ENCODE measurements at places on chromosomes 13 and 19.
A peak's percentile ranks its signal among the peaks of the same experiment; 100 is the strongest.

GRCh38 chr13:100364591-100364990, 224.0 kb downstream of the GGACT start:
- DNase-seq, result no peak

DNA sequence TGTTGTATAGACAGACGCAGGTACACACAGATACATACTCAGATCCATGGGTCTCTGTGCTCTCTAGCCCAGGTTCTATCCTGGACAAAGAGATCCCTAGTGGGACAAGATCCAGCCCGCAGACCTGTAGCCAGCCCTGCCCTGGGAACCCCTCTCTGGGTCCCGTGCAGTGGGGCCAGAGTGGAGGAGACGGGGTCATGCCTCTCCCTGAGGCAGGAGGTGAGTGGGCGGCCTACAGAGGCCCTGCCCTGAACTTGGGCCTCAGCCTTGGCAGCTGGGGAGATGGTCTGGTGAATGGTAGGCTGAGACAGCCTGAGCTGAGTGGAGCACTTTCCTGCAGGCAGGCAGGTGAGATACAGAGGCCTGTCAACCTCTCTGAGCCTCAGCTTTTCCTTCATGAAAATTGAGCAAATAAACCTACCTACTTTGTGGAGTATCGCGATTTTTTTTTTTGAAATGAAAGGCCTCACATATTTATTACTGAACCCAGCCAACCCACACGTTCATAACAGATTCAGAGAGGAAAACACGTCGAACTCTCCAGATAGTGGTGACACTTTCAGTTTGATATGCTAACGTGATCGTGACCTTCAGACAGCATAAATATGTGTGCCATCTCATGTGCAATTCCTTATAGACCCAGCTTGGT, 3.4 kb upstream of the JUND start:
- DNase-seq, result peak; percentile 44

DNA sequence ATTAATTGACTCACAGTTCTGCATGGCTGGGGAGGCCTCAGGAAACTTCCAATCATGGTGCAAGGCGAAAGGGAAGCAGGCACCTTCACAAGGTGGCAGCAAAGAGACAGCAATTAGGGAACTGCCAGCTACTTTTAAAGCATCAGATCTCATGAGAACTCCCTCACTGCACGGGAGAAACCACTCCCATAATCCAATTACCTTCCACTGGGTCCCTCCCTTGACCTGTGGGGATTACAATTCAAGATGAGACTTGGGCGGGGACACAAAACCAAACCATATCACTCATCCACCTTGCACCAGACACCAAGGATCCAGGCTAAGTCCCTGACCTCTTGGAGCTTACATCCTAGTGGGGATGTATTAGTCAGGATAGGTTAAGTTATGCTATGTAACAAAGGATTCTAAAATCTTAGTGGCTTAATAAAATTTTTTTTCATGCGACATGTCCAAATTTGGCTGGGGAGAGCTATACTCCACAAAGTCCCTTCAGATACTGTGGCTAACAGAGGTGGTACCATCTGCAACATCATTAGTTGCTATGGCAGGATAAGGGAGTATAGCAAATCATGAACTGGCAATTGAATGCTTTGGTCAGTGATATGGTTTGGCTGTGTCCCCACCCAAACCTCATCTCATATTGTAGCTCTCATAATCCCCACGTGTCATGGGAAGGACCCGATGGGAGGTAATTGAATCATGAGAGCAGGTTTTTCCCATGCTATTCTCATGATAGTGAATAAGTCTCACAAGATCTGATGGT, 8.3 kb upstream of the FAM187B start:
- no peak for DNase-seq

- DNase-seq, result no peak
Measured at GRCh38 chr19:29622166-29623070, 16.3 kb downstream of the POP4 start.

- DNase-seq, result no peak
Measured at GRCh38 chr19:38494379-38494778, 60.9 kb downstream of the RYR1 start.

DNA sequence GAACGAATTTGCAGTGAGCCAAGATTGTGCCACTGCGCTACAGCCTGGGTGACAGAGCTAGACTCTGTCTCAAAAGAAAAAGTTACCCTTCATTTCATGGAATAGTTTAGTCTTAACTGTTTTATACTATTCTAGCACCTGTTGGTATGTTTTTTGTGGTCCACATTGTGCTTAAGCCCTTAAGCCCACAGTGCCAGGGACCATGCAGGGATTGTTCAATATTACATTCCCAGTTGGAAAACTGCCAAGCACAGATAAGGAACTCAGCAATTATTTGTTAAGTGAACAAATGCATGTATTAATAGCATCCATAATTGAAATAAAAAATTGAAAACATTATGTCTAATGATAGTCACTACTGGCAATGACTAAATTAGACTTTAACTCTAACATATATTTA, 193.5 kb downstream of the PCDH17 start:
- no peak for DNase-seq

GRCh38 chr19:1840541-1841115, 7.7 kb downstream of the REXO1 start:
- no peak for DNase-seq

- no peak for DNase-seq
Measured at GRCh38 chr13:86848716-86849115, 822.5 kb upstream of the SLITRK5 start.

DNA sequence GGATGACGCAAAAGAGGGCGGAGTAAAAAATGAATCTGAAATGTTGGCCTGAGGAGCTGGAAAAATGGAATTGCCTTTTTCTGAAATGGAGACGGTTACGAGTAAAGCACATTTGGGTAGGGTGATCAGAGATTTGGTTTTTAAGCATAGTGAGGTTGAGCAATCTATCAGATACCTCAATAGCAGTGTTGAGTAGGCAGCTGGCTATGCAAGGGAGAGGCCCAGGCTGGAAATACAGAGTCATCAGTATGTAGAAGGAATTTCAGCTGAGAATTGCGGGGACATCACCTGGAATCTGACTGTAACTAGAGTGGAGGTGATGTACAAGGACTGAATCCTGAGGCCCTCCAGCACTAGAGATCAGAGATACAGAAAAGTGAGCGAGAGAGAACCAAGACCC, 224.8 kb downstream of the LMO7 start:
- DNase-seq, result no peak

GRCh38 chr19:18639706-18640243, 2.9 kb downstream of the KLHL26 start:
- DNase-seq, result no peak

DNA sequence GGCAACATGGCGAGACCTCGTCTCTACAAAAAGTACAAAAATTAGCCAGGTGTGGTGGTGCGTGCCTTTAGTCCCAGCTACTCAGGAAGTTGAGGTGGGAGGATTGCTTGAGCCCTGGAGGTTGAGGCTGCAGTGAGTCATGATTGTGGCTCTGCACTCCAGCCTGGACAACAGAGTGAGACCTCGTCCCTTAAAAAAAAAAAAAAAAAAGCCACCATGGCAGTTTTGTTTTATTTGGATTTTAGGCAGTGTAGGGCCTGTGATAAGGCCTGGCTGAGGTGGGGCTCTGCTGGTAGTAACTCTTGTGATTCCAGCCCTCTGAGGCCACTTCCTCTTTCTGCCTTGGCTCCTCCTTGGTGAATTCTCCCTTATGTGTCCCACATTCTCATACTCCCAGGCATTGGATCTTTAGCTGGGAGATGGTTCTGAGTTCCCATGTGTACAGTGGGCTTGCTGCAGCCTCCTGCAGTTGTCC, 39.2 kb downstream of the GATAD2A start:
- no peak for DNase-seq

GRCh38 chr13:93708308-93709075, 481.9 kb downstream of the GPC6 start:
- DNase-seq, result no peak

DNA sequence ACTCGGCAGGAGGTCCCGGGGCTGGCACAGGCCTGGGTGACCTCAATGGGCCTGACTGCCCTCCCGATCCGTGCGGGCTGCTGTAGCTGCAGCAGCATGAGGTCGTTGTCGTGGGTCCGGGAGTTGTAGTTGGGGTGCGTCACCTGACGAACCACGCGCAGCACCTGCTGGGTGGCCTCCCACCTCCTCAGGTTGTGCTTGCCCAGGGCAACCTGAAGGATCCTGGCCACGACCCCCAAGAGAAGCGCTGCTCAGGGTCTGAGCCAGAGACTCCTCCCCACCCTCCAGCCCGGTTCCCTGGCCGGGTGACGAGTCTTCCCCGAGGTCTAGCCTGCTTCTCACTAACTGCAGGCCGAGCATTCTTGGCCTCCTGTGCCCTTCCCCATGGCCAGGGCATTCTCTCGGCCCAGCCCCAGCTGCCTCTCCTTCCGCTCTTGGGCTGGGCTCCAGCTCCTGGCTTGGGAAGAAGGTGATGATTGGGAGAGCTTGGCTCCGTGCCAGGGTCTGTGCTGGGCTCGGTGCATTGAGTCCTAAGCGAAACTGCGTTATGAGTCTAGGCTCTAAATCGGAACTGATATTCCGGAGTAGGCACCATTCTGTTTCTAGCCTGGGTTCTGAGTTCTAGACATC, 3.1 kb downstream of the KLK14 start:
- no peak for DNase-seq

DNA sequence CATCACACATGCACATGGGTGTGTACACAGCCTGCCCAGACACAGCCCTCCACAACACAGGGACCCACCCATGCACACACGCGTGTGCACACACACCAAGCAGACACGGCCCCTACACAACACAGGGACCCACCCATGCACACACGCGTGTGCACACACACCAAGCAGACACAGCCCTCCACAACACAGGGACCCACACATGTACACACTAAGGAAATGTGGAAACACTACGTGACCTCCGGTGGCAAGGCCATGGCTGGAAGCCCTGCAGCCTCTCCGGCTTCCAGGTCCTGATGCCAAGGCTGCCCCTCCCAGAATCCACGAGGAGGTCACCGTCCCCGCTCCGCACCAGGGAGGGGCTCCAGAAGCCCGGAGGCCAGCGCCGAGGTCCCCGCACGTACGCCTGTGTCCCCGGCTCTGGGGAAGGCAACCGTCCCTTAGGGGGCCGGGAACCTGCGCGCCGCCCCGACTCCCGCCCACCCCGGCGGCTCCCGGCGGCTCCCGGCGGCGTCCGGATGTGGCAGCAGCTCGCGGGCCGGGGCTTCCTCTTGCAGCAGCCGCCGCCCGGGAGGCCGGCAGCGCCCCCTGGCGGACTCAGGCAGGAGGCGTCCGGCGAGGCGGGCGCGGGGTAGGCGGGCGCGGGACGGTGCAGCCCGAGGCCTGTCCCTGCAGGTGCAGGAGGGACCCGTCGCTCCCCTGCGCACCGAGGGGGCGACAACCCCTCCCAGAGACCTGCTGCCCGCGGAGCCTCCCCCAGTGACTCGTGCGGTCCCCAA, 29.8 kb upstream of the GRTP1 start:
- peak; percentile 82 for DNase-seq

- DNase-seq, result no peak
Measured at GRCh38 chr13:102817241-102817640, 18.3 kb downstream of the BIVM start.

DNA sequence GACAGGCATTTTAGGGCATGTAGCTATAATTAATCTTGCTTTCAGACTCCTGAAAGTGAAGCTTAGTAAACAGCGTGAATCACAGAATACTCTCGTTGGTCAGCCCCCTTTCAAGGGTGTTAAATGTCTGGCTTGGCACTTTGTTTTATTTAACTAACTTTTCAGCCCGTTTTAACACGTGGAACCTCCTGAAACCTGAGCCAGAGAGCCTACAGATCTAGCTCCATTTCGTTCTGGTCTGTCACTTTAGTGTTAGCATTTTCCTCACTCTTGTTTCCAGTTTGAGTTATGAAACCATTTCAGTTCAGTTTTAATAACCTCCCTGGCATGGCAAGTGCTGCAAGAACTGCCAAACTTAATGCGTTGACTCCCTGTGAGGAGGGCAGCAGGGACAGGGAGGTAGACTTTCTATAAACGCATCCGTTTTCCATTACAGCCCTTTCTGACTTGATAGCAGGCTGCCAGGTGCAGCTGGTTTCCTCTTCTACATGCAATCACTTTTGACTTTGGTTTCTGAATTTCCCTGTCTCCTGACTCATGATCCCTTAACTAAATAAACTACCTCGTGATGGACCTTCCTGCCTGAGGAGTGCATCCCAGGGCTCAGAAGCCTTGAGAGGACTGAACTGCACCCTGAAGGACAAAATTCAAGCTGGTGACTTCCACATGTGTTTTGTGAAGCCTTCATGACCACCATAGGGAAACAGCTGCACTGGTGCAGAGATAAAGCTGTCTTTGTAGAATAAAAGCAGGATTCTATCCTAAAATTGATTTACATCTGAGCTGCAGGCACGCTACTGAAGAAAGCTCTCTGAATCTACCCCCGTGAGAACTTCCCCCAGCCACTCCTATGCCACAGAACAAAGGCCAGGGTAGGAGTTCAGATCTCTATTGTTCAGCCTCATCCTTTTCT, 192.6 kb downstream of the DLEU7 start:
- DNase-seq, result no peak

DNA sequence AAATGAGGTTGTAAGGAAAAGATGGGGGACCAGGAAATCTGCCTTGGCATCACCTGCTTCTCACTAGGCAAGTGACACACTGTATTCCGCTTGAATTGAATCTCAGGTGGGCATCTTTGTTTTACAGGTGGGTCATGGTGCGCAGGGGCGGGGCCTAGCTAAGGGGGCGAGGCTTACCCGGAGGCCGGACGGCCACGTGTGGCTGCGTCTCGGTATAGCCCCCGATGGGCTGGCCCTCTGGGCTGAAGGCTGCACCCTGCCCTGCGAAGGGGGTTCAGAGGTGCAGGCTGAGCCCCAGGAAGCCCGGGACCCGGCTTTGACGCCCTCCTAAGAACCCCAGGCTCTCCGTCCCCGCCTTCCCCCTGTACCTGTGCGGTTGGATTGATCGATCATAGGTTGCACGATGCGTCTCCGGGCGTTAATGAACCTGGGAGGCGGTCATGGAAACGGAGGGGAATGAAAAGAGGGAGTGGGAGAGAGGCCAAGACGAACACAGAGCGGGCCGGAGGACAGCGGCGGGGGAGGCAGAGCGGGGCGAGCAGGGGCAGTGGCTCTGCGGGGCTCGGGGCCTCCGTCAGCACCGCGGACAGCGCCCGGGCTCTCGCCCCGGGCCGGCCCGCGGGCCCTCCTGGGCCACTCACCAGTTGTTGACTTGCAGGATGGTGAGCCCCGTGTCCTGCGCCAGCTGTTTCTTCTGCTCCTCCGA, 12.5 kb downstream of the MEIS3 start:
- DNase-seq, result no peak

- no peak for DNase-seq
Measured at GRCh38 chr13:30934381-30934780, 1.9 kb downstream of the TEX26 start.

DNA sequence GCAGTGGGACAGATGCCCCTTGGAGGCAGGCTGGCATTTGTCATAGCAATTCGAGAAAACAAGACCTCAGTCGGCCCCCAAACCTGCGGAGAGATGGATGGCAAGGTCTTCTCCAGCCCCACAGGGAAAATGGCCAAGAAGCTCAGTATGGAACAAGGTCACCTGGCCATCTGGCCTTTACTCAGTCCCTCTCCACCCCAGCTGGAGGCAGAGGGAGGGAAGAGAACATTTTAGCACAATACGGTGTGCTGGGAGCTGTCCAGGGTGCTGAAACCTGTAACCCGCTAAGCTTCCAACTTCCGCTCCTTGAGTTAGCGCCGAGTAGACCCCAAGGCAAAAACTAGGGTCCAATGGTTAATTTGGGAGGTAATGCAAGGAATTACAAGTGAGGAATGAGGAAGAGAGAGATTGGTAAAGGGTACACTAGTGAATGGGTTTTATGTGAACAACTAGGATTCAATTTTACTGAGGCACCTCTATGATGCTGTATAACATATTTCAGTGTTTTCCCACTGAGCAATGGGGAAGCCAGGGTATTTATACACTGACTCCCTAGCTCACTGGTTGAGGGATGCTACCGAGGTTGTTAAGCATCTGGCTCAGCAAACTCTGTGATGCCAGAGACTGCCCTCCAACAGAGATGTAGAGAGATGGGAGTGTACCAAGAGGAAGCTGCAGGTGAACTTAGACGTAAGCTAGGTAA, 64.3 kb downstream of the CACNA1A start:
- DNase-seq, result no peak
